Activated naive CD4-positive, alpha-beta T cell treated with anti-CD3 and anti-CD28 coated beads for 36 hours (primary cell): ENCODE measurements at places on chromosomes 5 and 9. TPM values are rescaled to one million over a fixed set of nuclear protein-coding genes. Genes with fewer than 3 reads are reported as not detected.

GRCh38 chr9:97528529-97529230, 27.2 kb downstream of the TMOD1 start:
- no peak for DNase-seq

DNA sequence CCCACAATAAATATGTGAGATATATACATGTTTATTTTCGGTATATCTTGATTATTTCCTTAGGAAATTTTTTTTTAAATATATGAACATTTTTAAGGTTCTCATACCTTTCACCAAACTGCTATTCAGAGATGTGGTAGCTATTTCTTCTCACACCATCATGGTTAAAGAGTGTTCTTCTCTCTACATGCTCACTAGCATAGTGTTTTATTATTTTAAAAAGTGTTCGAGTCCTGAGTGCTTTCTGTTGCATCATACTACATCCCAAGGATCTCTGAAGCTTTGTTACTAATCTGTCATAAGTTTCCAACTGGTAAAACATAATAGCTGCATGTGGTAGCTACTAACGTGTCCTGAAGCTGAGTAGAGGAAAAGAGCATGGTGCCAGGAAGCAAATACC, 177.4 kb upstream of the GLRA1 start:
- DNase-seq, result no peak

GRCh38 chr5:176366232-176366894, 1.1 kb downstream of the ARL10 start:
- no peak for DNase-seq

Gene ANKRD34B
- not detected for total RNA-seq

GRCh38 chr9:107759009-107759822, 269.6 kb upstream of the KLF4 start:
- DNase-seq, result no peak

DNA sequence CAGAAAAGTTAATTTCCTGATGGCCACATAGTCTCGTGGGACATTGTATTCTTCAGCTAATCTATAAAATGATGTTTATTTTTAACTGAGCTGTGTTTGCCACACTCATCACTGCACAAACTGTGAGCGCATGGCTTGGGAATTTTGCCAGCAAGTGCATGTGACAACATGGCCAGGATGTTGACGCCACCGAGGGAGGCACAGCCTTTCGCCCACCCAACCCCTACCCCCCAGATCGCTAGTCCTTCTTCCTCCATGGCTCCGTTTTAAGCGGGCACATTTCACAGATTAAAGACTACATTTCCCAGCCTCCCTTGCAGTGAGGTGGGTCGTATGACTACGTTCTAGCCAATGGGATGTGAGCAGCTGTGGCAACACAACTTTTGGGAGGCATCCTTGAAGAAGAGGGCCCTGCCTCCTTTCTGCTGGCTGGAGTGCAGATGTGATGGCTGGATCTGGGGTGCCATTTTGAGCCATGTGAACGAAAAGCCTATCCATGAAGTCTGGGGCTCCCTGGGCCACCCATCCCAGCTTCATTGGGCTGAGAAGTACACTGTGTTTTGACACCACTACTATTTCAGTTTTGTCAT, 7.9 kb downstream of the NRARP start:
- peak; percentile 37 for DNase-seq

Gene PRDM9
- not detected for total RNA-seq

DNA sequence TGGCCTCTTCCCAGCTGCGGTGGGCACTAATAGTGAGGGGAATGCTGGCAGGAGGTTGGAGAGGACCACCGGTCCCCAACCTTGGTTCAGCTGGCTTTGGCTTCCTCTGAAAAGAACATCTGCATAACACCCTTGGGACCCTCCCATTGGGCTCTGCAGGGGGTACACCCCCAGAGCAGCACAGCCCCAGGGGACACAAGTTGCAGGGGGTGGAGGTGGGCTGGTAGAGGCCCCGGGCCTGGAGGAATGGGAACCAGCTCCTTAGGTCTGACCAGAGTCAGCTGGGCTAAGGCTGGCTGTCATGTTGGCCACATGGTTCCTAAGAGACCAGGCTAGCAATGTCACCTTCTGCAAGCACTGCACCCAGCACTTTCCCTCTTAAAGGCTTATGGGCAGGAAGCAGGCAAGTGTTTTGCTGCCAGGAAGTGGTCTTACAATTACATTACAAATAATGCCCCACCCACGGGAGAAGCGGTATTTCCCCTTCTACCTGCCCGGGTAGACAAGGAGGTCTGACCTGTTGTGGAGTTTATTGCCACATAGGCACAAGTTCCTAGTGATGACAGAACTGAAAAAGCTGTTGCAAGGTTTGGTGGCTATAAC, 18.1 kb downstream of the GCNT4 start:
- peak; percentile 69 for DNase-seq

- no peak for DNase-seq
Measured at GRCh38 chr5:98042961-98043360, 730.5 kb upstream of the RGMB start.

DNA sequence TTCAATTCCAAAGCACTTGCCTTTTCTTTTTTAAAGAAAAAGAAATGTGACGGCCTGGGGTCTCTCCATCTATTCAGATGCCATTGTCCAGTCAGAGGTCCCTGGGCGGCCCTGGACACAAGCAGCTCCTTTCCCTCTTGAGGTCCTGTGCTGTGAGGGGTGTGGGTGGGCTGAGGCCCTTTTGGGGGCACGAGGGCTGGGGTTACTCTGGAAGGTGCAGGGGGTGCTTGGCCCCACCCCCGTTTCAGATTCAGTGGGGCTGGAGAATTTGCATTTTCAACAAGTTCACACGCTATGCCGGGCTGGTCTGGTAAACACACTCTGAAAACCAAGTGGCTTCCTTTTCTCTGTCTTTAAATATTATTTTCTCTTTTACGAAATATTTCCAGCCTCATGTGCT, 91.4 kb upstream of the PHYKPL start:
- no peak for DNase-seq

GRCh38 chr5:31329715-31330114, 136.2 kb downstream of the CDH6 start:
- no peak for DNase-seq

Gene CDH6
- total RNA-seq, result not detected

Gene SLC12A7
- total RNA-seq, result 13.6 TPM

DNA sequence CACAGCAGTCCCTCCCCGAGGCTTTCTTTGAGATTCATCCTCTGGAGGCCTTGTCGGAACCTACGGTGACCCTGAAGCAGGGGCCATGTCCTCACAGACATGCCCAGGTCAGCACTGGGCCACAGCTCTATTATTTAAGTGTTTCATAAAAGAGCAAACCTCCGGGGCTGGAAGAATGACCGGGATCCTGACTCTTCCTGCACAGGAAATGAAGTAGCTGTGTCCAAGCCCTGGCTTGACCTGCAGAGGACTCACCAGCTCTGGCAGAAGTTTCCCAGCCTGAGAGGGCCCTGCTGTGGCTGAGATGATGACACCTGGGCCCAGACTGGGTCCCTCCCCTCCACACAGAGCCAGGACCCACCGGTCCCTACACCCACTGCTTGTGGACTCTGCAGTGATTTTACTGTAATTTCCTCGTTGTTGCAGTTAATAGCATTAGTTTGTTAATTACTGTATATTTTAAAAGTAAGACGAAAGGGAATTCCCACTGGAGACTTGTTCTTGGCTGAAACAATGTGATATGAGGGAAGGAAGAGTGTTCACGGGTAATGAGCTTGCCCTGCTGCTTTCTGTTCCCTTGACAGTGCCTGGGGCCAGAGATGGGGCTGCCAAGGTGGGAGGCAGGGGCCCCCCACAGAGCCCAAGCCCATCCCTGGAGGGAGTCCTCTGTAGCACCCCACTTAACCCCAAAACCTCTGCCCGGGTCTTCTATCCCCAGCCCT, 72.2 kb downstream of the PCDH1 start:
- no peak for DNase-seq

- DNase-seq, result no peak
Measured at GRCh38 chr9:137110911-137111787, 3.4 kb downstream of the DPP7 start.

GRCh38 chr9:128781187-128782070, 5.6 kb upstream of the TBC1D13 start:
- no peak for DNase-seq
